ENCODE measurements at places on chromosomes 13 and 19.

- no peak for DNase-seq
Measured at GRCh38 chr19:23957660-23958281, 43.1 kb downstream of the ZNF726 start.

DNA sequence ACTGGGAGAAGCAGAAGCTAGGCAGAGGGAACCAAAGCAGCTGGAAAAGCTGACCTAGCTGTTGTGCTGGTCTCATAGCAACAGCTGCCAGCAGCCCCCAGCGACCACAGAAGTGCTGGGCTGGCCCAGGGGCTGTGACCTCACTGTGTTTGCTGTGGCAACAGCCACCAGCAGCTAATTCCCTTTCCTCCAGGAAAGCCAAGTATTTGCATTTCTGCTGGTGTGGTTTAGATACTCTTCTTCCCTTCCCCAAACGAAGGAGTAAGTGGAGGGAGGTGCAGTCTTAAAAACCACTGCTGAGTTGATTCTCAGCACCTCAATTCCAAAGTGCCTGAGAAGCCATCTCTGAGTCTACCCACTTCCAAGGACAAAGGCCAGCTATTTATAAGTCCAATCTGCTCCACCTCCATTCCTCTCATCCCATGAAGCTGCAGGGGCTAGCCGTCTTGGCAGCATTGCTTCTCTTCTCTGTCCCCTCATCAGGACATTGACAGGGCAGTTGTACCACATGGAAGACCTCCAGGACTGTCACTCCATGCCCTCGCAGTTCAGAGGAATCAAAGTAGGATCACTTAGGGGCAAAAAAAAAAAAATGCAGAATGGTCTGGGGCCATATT is 11.5 kb upstream of the CCDC97 start:
- DNase-seq: no peak

DNA sequence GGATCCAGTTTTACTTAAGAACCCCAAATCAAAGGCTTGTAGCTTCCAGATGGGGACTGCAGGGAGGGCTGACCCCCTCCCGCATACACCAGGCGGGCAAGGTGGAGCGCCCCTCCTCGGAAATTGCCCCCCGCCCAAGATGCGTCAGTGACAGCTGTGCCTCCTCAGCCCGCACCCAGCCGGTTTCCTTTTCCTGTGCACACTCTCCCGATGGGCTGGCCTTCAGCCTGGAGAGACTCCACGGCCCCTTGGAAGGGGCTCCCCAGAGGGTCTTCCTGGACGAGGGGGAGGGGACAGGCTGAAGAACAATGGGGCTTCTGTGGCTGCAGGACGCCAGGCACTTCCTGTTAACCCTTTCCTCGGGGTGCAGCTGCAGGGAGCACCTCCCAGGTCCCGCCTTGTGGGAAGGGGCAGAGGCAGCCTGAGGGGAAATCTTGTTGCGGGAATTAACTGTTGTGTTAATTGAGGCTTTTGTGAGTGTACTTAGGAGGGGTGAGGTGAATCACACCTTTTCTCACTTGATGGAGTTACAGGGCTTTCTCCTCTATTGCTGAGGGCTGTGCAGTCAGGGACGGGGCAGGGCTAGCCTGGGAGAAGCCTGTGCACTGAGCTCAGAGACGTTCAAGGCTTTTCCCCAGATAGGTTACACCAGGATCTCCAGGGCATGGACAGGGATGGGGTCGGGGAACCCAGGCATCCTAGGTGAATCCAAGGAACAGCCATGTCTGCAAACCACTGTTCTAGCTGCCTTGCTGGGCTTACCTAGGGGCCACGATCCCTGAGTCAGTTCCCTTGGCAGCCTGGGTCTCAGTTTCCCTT is 14.3 kb downstream of the IER2 start:
- DNase-seq: peak; percentile 89

DNA sequence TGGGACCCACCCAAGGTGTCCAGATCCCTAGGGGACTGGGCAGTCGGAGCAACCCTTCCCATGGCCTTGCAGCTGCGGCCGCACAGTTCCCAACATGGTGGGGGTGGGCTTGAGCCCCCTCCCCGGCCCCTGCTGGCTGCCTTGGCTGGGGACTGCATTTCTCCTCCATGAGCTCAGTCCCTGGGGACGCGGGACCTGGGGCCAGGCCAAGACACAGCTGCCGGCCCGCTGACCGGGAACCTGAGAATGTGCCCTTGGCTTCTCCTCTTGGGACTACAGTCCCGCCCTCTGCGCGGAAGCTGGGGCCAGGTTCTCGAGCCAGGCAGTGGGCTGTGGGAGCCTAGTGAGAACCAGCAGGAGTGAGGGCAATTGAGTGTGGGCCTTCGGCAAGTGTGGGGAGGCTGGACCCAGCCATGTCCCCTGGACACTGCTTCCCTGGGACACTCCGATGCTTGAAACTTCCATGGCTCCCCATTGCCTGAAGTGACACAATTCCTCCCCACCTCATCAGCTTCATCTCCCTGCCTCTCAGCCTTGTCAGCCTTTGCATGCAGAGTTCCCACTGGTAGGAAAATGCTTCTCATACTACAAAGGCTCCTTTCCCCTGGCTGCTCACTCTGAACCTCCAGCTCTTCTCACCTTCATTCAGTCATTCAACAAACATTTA is 13.1 kb upstream of the NOTCH3 start:
- DNase-seq: no peak

DNA sequence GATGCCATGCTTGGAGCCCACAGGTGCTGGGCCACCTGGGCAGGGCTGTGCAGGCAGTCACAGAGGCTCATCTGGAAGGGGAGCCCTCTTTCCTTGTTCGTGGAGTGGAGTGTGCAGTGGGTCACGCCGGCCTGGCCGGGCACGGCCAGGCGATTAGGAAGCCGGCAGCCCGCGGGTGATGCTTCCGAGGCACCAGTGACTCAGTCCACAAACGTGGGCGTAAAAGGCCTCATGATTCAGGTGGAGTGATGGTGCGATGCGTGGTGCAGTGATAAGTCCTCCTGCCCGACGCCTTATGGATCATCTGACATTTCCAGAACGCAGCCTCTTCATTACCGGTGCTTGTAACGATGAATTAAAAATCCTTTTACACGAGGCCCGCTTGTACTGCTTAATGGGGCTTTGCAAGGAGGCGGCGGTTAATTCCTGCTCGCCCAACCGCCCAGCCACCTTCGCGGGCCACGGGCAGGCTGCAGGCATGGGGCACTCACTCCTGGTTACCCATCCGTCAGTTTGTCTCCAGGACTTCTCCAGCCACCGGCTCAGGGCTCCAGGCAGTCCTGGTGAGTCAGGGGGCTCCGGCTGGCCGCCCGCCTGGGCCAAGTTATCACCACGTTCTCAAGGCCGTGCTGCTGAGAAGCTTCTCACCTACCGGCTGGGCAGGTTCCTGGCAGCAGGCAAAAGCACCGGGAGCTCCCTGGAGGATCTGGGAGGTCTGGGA is 172.4 kb downstream of the KDM4B start:
- no peak for DNase-seq

- no peak for DNase-seq
Measured at GRCh38 chr13:72875233-72875632, 93.3 kb downstream of the PIBF1 start.

- DNase-seq: no peak
Measured at GRCh38 chr19:49870309-49870901, 3.0 kb upstream of the PNKP start.

DNA sequence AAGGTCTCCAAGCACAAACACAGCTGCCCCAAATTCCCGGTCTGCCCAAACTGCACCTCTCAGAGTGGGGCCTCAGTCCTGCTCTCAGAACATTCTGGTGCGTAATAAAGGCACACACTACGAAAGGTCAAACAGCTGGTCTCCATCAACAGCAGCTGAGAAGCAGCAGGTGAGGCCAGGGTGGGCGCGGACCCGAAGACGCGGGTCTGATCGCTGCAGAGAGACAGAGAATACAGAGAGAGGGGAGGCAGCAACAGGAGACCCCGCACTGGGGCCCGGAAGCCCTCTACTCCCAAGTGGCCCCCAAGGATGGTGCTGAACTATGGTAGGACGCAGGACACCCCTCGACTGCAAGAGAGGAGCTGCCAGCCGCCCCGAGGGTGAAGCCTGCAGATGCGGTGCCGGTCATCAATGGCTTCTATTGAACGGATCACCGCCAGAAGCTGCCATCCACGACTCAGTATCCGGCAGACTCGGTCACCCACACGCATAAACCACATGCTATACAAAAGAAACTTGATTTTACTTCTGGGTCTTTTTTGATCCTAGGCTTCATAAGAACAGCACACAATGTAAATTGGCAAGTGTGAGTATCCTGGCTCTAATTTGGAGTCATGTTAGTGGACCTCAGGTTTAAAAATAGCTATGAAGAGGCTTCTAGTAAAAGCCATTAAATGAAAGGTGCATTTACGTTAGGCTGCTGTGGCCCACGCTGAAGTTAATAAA is 33.4 kb downstream of the STK24 start:
- DNase-seq: no peak

- no peak for DNase-seq
Measured at GRCh38 chr13:109782066-109782822, 4.1 kb downstream of the IRS2 start.

DNA sequence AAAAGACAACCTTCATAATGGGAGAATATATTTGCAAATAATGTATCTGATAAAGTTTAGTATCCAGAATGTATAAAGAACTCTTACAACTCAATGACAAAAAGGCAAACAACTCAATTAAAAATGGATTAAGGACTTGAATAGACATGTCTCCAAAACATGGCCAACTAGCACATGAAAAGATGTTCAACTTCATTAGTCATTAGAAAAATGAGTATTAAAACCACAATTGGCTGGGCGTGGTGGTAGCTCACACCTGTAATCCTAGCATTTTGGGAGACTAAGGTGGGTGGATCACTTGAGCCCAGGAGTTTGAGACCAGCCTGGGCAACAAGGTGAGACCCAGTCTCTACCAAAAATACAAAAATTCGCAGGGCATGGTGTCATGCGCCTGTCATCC is 18.8 kb upstream of the ZMYM5 start:
- DNase-seq: no peak

DNA sequence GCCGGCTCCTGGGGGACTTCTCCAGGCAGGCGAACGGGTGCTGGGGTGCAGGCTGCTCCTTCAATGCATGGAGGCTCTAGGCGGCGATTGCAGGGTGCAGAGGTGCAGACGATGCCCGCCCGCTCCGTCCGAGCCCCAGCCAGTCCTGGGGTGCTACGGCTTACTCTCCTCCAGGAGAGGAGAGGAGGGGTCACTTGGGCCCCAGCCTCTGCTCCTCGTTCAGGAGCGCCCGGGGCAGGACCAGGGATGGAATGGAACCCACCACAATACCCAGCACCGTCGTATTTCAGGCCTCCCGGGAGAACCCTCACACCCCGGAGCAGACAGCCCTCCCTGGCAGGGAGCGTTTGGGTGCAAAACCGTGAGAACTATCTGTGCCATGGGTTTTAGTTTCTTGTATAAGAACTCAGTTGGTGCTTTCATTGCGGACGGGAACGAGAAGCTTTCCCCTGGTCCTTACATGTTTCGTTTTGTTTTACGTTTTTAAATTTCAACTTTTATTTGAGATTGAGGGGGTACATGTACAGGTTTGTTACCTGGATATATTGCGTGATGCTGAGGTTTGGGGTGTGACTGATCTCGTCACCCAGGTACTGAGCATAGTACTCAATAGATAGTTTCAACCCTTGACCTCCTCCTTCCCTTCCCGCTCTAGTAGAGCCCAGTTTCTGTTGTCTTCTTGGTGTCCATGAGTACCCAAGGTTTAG is 46.8 kb downstream of the ARHGEF18 start:
- no peak for DNase-seq

- DNase-seq: no peak
Measured at GRCh38 chr13:65894049-65894448, 1336.1 kb downstream of the PCDH9 start.

DNA sequence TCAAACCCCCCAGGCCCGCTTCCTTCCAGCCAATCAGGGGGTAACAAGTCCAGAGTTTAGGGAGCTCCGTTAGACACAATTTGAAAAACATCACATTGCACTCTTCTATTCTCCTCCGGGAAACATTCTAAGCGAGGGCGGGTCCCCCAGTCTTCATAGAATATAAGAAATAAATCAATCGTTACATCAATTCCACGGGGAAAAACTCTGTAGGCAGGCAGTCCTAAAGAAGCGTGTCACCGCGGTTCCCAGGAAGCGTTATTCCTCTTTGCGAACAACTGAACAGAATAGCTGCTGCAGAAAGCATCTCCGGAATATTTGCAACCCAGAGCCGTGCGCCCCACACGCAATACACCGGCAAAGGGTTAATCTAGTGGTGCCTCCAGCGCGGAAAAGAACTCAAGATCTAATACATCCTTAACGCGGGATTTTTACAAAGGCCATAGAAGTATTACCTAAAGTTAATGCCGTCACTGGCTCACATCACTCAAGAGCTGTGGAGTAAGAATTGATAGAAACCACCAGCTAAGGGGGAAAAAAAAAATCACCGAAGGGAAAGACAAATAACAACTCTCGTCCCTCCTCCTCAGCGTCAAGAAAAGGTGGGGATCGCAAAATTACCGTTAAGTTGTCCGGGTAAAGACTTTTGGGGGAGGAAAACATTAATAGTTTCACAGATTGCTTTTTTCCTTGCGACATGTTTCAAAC is 65.1 kb downstream of the KCNRG start:
- DNase-seq: no peak

GRCh38 chr19:34325981-34326787 is 38.8 kb upstream of the GPI start:
- DNase-seq: no peak

DNA sequence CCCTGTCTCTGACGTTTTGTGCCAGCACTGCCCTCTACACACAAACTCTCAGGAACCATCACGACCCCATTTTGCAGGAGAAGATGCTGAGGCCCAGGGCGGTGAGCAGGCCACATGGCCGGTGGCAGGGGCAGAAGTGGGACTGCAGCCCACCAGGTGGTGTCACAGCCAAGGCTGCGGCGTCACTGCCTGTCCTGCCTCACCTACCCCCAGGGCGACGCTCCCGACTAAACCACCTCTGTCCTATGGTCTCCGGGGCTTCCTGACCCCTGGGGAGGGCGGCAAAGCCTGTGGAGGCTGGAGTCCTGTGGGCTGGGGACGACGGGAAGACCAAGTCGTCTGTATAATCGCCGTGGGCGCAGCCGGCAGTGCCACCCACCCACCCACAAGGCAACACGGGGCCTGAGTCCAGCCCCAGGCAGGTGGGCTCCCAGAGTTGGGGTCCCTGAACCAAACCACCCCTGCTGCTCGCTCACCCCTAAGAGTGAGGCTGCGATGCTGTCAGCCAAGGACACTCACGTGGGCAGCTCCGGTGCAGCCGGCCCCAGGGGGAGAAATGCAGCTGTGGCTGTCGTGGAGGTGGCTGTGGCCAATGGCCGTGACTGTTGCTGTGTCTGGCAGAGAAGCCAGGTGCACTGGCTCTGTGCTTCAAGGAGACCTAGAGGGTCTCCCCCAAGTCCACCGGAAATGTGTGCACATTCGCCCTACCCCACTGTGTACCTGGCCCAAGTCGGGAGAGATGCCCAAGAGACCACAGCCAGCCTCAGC is 29.7 kb downstream of the RASA3 start:
- no peak for DNase-seq
